ENCODE measurements at places on chromosomes 1 and 21.

DNA sequence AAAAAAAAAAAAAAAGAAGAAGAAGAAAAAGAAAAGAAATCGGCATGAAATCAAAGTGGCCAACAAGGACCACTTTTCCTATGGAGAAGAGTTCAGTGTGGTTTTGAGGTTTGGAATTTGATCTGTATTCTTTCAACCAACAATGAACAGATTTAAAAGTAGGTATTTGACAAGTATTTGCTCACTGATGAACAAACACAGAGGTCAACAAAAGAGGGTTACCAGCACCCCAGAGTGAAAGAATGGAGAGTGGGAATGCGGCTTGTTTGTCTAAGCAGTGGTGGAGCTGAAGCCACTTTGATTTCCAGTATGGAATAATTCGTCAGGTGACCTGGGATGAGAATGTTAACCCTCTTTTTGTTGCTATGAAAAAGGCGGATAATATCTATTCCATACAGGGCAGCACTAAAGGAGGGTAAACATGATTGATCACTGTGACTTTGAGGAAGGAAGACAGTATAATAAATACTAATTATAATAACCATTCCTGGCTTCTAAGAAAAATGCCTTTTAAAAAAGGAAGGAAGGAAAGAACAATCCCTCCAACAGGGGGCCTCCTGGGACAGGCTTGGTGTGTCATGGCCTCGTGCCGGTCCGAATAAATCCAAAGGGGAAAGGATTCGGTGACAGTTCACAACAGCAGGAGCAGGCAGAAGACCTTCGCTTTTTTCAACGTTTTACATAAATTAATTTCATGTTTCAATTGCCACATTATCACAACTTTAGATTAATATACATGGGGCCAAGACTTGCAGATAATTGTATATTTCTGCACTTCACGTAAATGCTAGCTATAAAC lies 37.2 kb upstream of the SIM2 start:
- no peak for DNase-seq

- no peak for DNase-seq
These were observed 13.4 kb downstream of the LRRC41 start for GRCh38 chr1:46289976-46290375.

- no peak for DNase-seq
These were observed 99.8 kb downstream of the PSMG1 start for GRCh38 chr21:39083377-39084008.

- DNase-seq: no peak
These were observed 265.9 kb upstream of the C1orf105 start for GRCh38 chr1:172154551-172154950.

DNA sequence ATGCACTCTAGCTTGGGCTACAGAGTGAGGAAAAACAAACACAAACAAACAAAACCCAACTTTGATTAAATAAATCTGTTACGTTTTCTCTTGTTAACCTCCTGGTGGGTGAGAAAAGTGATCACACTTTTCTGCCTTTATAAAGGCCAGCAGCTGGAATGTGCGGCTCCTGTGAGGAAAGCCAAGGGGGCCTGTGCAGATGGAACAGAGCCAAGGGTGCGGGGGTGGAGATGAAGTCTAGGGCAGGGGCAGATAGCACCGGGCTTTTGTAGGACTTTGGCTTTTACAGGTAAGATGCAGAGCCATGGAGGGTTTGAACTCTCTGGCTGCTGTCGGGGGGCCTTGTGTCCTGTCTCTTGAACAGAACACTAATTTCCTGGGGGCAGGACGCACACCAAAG lies 40.7 kb upstream of the GPR37L1 start:
- DNase-seq: no peak

DNA sequence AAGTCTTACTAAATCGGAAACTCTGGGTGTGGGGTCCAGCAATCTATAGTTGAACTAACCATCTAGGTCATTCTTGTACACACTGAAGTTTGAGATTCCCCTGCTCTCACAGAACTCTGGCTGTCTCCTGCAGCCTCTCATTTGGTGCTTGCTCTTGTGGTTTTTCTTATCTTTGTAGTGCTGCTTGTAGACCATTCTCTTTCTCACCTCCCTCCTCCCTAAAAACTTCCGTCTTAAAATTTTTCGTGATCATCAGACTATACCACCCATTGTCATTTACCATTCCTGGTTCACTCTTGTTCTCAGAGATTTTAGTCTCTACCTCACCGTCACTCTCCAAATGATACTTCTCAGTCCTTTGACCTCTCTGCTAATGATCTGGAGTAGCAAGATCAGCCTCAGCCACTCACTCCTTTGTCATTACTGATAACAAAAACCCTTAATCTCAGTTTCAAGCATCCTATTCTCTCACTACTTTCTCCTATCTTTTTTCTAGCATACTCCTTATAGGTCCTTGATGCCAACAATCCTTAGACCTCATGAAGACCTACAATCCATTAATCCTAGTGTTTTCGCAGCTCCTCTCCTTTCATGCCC lies 13.0 kb upstream of the EPHX4 start:
- no peak for DNase-seq

DNA sequence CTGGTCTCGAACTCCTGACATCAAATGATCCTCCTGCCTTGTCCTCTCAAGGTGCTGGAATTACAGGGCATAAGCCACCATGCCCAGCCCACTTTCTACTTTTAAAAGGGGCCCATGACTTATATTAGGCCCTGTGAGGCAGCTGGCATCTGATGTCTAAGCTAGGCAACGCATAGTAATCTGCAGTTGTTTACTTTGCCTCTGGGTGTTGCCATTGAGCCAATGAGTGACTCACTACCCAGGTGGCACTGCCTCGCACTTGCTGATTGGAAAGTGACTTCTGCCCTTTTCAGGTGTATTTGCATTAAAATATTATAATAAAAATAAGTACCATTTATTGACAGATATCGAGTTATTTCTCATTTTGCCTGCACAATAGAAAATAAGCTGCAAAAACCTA lies 84.9 kb downstream of the KIF14 start:
- DNase-seq: no peak

DNA sequence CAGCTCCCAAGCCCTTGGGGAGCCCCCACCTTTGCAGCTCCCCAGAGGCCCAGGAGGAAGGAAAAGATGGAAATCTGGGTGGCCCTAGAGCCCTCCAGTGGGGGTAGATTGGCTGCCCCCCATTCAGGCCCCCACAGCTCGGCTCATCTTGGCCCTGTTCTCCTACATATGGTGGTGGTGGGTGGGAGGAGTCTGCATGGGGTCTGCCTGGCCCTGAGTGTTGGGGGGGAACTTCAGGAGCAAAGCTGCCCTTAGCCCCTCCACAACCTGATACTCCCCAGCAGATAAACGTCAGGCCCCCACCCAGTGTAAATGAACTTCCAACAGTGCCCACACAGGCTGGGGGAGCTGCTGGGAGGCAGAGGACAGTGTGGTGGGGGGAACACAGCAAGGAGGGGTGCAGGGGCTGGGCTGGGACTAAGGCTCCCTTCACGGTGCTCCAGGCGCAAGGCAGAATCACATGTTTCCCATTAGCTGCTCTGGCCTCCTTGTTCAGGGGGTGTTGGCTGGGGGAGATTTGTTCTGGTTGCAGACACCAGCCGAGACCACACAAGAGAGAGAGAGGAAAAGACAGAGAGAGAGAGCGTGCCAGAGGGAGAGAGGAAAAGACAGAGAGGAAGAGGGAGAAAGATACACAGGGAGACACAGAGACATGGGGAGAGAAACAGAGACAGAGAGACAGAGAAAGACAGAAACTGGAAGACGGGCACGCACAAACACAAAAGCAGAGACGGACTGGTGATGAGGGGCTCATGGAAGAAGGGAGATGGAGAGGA lies 42.6 kb downstream of the AHDC1 start:
- DNase-seq: no peak

- no peak for DNase-seq
These were observed 189.3 kb downstream of the PTPRU start for GRCh38 chr1:29425631-29426030.

GRCh38 chr1:163610486-163610885 lies 288.7 kb downstream of the NUF2 start:
- DNase-seq: no peak

- DNase-seq: no peak
These were observed 74.0 kb downstream of the SYT6 start for GRCh38 chr1:114079596-114080190.

DNA sequence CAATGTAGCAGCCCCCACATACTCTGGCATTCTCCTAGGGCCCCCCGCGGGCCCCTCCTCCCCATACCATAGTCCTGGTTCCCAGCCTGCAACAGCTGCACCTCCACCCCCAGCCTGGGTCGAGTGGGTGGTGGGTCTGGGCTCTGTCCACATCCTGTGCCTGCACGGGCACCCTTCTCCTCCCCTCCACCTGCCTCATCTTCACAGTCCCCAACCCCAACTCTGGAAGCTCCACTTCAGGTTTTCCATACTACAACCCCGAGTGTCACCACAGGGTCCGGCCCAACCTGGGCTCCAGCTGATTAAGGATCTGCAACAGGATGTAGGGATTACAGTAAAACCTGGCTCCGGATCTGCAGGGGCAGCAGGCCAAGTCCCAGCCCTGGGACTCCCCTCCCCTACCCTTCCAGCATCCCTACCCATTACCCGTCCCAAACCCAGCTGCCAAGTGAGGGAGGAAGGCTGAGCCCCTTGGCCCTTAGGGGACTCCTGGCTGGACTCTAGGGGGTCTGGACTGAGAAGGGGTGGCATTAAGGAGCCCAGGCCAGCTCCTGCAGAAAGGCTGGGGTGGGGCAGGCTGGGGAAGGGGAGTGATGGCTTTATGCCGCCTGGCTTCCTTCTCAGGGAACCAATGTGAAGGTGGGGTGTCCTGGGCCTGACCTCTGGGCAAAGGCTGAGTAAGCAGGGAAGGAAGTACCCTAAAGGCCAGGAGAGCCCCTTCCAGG lies 116.8 kb downstream of the CASZ1 start:
- DNase-seq: no peak

- no peak for DNase-seq
These were observed 16.8 kb downstream of the LAMC1 start for GRCh38 chr1:183039985-183040447.

GRCh38 chr1:170931650-170932049 lies 3.7 kb upstream of the MROH9 start:
- no peak for DNase-seq

- DNase-seq: no peak
These were observed 40.8 kb downstream of the RSPH1 start for GRCh38 chr21:42455196-42455595.

GRCh38 chr1:167582722-167583121 lies 29.2 kb upstream of the CREG1 start:
- no peak for DNase-seq

GRCh38 chr1:209038316-209038715 lies 545.2 kb upstream of the CAMK1G start:
- no peak for DNase-seq

- DNase-seq: no peak
These were observed 47.8 kb downstream of the CEP350 start for GRCh38 chr1:180002437-180002836.

GRCh38 chr1:216178281-216178680 lies 245.0 kb downstream of the USH2A start:
- no peak for DNase-seq

- DNase-seq: no peak
These were observed 11.9 kb upstream of the ZBTB21 start for GRCh38 chr21:42022091-42022430.

DNA sequence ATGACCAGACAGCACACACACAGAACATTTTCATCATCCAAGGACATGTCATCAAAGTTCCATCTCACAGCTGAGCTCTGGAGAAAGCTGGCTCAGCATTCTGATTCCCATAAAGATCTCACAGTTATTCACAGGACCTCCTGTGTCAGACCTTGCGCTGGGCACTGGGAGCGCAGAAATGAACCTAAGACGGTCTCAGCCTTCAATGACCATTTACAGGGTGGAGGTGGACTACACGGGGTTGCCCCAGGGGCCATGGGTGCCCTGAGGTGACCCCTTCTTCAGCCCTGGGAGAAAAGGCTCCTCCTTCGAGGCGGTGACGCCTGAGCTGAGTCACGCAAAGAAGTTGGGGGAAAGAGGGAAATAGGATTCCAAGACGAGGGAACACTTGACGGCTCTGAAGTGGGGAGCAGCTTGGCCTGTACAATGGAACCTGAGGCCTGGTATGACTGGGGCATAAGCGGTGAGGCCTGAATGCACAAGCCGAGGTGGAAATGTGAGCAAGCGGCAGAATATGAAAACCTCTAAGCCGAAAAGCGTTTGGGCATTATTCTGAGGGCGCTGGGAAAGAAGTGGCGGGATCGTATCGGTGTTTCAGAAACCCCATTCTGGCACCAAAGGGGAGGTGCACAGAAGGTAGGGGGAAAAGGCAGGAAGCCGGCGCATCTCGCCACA lies 797 bp downstream of the CC2D1B start:
- DNase-seq: no peak

- DNase-seq: no peak
These were observed 9.1 kb upstream of the SYTL1 start for GRCh38 chr1:27332536-27333281.

DNA sequence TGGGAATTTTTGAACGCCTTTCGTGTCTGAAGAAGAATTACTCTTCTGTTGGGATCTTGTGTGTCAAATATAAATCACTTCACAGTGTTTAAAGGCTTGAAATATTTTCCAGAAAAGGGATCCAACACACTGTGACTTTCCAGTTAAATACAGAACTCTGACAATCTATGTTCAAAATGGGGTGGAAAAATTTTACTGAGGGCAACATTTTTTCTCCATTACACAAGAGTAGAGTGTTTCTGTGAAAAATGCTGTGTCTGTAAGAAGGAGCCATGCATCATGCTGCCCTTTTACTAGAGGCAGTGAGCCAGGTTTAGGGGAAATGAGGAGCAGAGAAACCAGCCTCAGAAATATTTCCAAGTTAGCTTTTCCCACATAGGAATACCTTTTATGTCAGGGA lies 86.5 kb downstream of the VPS13D start:
- no peak for DNase-seq

DNA sequence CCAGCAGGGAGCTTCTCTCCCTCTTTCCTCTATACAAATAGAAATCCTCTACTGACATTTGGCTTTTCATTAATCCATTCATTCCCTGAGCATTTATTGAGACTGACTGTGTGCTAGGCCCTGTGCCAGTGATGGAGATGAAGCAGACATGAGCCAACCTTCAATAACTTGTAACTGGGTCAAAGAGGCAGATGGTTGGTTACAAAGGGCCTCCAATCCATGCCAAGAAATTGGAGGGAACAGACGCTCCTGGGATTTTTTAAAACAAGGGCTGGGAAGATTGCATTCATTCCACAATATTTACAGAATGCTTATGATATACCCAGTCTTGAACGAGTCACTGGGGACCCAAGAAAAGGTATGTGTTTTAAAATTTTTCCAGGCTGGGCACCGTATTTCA lies 6.2 kb downstream of the HPCAL4 start:
- DNase-seq: no peak

GRCh38 chr1:7263021-7263960 lies 478.0 kb downstream of the CAMTA1 start:
- DNase-seq: no peak

DNA sequence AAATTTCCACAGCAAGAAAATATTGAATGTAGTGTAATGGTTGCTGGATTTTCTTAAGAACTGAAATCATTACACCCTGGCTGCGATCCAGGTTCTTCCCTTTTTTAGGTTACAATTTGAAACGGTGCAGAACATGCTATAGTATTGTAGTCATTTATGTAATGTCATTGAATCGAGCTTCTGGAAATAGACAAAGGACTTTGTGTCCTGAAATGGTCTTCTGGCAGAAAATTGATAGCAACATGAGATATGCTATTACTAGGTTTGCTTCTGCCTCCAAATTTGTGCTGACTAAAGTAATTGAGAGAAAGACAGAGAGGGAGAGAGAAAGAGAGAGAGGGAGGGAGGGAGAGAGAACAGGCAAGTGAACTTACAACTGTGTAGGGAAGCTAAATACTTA lies 146.2 kb upstream of the NFIA start:
- no peak for DNase-seq

GRCh38 chr1:166977951-166978350 lies 2.6 kb upstream of the ILDR2 start:
- DNase-seq: no peak

- no peak for DNase-seq
These were observed 25.9 kb upstream of the RAP1A start for GRCh38 chr1:111593403-111594305.
